Activated CD4-positive, alpha-beta T cell treated with anti-CD3 and anti-CD28 coated beads, Interleukin-2, Interleukin-6, amounts not matched to agents 100 ng/mL and 50 ng/mL, durations not matched to agents 16 hours and 8 hours (primary cell): ENCODE measurements at places on chromosomes 1 and 21.

DNA sequence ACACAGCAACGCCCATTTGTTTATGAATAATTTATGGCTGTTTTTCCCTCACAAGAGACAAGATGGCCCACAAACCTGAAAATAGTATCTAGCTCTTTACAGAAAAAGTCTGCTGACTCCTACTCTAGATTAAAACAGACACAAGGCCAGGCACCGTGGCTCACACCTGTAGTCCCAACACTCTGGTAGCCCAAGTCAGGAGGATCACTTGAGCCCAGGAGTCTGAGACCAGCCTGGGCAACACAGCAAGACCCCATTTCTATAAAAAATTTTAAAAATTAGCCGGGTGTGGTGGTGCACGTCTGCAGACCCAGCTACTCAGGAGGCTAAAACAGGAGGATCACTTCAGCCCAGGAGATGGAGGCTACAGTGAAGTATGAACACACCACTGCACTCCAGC is 34.6 kb downstream of the LUZP1 start:
- DNase-seq = no peak

- DNase-seq = peak; percentile 50
Observed at GRCh38 chr21:39000496-39000895, 182.8 kb downstream of the PSMG1 start.

DNA sequence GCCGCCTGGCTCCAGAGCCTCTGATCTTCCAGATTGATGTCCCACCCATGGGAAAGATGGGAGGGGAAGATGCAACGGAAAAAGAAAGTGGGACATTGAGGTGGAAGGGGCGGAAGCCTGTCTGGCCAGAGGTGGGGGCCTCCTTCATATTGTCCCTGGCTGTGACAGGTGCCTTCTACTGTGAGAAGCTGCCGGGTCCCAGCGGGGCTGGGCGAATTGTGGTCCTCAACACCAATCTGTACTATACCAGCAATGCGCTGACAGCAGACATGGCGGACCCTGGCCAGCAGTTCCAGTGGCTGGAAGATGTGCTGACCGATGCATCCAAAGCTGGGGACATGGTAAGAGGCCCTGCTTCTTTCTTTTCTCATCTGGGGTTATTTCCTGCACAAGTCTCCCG is 5.6 kb upstream of the XKR8 start:
- DNase-seq = no peak

GRCh38 chr1:112960384-112960783 is 4.4 kb upstream of the SLC16A1 start:
- no peak for DNase-seq

GRCh38 chr1:29688471-29689365 is 452.4 kb downstream of the PTPRU start:
- DNase-seq = peak; percentile 60

GRCh38 chr1:177448036-177448615 is 277.4 kb downstream of the BRINP2 start:
- DNase-seq = no peak

- peak; percentile 11 for DNase-seq
Observed at GRCh38 chr1:225655509-225656258, 2.8 kb upstream of the ENAH start.

- no peak for DNase-seq
Observed at GRCh38 chr1:58062635-58063034, 483.9 kb downstream of the OMA1 start.

DNA sequence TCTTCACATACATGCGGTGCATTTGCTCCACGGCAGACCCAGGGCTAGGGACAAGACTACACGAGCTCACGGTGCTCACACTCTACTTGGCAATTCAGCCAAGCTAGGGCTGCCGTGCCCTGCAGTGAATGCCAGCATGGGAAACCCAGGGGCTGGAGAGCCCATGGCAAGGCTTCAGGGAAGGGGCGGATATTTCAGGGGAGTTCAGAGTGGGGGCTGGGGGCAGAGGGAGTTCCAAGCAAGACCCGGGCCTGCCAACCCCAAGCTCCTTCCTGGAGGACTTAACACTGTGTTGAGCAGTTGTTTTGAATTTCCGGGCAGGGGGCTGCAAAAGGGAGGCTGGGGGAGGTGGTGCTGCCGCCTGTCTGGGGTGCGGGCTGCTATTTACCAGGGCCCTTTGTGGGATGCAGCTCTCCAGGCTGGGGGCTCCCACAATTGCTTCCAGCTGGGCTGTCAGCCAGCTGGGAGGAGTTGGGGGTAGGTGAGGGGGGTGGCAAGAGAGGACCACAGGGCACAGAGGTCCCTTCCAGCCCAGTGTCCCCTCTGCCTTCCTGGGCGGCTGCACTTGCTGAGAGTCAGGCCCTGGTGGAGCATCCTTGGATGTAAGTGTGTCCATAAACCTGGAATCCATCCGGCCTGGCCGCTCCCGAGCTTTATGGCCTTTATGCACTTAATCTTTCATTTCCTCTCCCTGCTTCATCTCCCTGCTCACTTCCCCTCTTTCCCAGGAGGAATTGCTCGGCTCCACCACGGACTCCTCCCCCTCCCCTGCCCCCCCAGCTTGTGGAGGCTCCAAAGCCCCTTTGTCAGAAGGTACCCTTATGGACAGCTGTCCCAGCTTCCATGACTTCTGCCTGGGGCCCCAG is 55.8 kb upstream of the SSBP3 start:
- no peak for DNase-seq

GRCh38 chr1:54070171-54070837 is 16.9 kb downstream of the TCEANC2 start:
- peak; percentile 48 for DNase-seq

DNA sequence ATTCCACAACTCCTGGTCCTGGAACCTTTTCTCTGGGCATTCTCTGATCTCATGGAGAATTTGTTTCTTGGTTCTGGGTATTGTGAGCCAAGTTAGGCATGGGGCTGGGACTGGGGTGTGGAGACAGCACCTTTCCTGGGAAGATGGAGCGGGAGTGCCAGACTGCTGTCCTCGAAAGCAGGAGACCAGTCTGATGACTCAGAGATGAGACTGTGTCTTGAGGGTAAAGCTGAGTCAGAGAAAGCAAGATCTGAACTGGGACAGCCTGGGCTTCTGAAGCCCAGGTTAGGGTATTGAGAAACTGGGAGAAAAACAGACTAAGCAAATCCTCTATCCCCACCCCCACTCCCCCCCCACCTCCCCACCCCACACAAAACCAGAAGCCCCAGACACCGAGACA is 2.2 kb upstream of the KANK4 start:
- DNase-seq = peak; percentile 3

GRCh38 chr1:172356620-172357019 is 63.9 kb upstream of the C1orf105 start:
- DNase-seq = no peak

DNA sequence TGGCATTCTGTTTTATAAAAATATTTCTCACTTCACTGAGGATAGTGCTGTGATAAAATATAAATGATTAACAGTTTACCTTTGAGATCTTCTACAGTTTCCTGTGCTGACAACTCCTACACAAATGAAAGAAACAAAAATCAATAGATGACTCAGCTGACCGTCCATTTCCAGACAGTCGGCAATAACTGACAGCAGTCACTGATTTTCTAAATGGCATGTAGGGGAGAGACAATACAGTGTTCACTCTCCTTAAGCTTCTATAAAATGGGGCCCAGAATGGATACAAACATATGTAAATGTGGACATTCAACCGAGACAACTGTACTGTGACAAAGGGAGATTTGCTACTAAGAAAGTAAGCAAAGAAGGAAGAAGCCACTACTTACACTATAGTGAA is 34.3 kb downstream of the PCNX2 start:
- peak; percentile 62 for DNase-seq
